NAMALWA (cell line): ENCODE measurements at places on chromosomes 6 and 20.

GRCh38 chr6:65943548-65943947 lies 236.5 kb upstream of the EYS start:
- DNase-seq = no peak

GRCh38 chr6:87237804-87238203 lies 82.4 kb downstream of the ZNF292 start:
- peak; percentile 55 for DNase-seq

GRCh38 chr6:118877806-118878205 lies 16.1 kb upstream of the ASF1A start:
- no peak for DNase-seq

DNA sequence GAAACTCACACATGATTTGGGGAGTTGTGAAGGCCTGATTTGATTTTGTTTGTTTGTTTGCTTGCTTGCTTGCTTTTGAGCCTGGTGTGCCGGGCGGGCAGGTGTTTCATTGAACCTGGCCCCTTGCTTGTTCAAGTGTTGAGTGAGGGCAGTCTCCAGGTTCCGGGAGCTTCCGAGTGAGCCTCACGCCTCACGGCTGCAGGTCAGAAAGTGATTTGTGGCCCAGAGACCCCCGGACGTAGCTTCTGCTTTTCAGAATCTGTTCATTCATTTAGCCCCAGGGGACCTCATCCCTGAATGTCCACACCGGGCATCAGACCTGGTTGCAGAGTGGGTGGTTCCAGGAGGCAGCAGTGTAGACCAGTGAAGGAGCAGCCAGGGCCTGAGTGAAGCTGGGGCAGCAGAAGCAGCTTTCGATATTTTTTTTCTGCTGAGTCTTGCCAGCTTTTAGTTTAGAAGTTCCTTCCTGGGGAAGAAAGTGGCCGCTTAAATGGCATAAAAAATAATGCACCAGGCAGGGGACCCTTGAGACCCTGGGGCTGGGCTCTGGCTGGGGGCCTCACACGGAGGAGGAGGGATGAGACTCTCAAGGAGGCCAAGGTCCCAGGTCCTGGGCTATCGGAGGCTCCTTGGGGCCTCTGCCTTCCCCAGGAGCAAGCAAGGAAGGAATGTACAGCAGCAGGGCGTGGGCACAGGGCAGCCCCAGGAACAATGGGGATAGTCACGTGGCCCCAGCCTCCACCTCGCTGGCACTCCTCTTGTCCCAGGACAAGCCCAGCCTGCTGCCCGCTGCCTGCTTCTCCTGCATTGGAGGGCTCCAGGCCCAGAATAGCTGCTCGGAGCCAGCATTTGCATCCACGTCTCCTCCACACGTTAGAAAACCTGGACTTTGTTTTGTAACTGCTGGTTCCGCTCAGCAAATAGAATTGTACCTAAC lies 89.2 kb upstream of the BHLHE23 start:
- DNase-seq = no peak

- no peak for DNase-seq
Measured at GRCh38 chr6:152821525-152821924, 70.9 kb downstream of the VIP start.

DNA sequence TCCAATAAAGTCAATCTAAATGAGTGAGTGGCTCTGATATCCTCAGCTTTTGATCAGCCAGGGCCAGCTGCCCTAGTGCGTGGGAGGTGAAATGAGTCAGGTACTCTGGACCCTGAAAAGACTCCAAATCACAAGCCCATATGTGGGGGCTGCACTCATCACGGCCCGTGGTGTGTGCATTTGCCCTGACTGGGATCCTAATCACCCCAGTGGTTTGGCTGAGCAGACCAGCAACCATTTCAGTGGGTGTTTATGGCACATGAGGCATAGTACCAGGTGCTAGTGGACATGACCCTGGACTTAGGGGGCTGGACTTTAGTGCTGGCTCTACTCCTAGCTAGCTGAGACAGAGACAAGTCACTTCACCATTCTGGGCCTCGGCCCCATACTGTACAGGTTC lies 39.4 kb downstream of the SCML4 start:
- DNase-seq = no peak

DNA sequence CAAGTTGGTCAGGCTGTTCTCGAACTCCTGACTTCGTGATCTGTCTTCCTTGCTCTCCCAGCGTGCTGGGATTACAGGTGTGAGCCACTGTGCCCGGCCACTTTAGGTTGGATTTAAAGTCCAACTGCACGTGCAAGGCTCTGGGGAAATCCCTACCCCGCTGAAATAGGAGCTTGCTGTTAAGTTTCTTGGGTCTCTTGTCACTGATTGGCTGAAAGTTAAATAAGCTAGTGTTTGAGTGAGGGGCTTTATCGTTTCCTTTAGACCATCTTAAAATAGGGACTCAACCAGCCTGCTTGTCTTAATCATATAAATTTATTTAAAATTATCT lies 11.1 kb upstream of the SERINC1 start:
- DNase-seq = no peak

DNA sequence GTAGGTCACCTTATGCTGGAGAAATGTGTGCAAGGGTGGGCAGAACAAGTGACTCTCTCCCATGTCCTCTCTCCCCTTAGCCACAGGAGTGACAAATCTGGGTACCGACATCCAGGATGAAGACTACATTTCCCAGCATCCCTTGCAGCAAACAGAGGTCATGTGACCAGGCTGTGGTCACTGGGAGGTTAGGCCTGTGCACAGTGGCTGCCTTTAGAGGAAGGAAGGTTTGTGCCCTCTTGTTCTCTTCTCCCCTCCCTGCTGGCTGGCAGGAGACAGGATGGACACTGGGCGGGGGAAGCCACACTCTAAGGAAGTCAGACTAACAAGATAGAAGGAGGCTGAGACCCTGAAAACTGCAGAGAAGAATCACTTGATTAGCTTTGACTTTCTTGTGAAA lies 360.2 kb downstream of the PREX1 start:
- DNase-seq = peak; percentile 48

GRCh38 chr6:129314575-129314974 lies 395.4 kb downstream of the ARHGAP18 start:
- no peak for DNase-seq

GRCh38 chr6:136226027-136226673 lies 24.0 kb downstream of the MTFR2 start:
- DNase-seq = peak; percentile 73

DNA sequence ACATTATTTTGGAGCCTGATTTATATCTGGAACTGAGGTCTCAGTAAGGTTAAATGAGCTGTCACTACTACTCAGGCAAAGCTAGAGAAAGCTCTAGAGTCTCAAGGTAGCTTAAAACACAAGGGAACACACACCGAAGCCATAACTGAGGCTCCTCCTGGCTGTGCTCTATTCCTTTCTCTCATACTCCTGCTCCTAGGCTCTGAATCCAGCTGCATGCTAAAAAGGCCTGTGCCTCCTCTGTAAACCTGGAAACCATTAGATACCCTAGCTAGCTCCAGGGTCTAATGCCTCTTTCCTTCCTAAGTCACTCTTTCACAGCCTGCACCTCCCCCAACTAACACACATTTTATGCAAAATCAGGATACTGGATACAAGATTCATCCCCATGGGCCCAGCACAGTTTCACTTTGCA lies 17.1 kb downstream of the RIPOR2 start:
- no peak for DNase-seq

DNA sequence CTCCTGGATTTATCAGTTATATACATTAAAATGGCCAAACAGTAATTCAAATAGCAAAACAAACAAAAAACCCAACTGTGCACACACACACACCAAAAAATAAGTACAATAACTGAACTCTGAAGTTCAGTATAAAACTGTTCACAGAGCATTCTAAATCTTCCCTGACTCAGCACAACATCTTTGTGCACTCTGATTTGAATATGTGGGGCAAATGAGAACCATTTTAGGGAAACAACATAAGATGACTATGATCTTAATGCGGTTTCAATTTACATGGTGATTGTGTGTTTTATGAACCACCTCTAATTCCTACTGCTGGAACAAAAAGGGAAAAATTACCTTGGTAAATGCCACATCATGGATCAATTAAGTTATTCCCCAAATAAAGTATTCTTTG lies 41.7 kb downstream of the PLAGL1 start:
- DNase-seq = no peak

DNA sequence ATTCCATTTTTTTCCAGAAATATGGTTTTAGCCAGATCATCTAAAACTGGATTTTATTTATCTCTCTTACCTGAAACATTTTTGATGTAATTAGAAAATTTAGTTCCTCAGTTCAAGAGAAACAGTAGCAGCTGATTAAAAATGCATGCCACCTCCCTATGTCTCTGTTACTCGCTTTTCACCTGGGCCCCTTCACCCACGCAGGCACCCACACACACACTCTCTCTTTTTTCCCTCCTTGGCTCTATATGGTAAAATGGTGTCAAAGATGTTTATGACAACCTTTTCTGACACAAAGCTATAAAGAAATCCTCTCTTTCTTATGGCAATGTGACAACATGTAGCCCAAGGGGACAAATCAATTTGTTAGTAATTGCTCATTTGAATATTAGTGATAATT lies 5.8 kb upstream of the SGK1 start:
- DNase-seq = no peak

DNA sequence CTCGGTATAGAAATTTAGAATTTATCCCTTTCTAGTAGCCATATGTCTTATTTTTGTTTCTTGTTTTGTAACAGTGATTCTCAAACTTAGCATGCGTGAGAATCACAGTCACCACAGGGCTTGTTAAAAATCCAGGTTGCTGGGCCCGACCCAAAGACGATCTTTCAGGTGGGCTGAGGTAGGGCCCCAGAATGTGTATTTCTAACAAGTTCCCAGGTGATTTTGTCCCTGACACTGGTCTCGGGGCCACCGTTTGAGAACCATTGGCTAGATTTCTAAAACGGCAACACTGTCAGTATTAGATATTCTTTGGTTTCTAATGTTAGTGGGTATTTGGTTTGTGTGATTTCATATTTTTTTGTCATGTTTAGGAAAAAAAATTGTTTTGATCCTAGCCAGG lies 9.9 kb downstream of the PFDN4 start:
- DNase-seq = no peak

DNA sequence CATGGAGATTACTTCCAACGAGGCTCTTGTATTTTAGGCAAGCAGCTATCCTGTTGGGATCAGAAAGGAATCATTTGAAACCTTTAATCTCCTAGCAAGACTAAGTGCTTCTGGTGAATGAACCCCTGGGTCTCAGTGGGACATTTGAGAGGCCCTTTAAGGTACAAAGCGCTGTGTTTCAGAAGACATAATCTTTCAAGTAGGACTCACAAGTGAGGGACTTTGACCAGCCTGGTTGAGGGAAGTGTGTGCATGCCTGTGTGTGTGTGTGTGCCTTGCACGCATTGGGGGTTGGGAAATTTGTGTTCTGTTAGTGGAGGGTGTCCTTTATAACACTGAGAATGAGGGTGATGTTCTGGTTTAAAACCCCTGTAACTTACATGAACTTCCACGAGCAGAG lies 64.4 kb upstream of the KCNG1 start:
- no peak for DNase-seq

GRCh38 chr20:51034476-51034875 lies 11.6 kb upstream of the KCNG1 start:
- no peak for DNase-seq

GRCh38 chr20:23156170-23156841 lies 70.2 kb upstream of the CD93 start:
- no peak for DNase-seq

GRCh38 chr6:163331245-163331644 lies 83.3 kb upstream of the QKI start:
- no peak for DNase-seq

GRCh38 chr6:163648868-163649267 lies 234.3 kb downstream of the QKI start:
- no peak for DNase-seq

DNA sequence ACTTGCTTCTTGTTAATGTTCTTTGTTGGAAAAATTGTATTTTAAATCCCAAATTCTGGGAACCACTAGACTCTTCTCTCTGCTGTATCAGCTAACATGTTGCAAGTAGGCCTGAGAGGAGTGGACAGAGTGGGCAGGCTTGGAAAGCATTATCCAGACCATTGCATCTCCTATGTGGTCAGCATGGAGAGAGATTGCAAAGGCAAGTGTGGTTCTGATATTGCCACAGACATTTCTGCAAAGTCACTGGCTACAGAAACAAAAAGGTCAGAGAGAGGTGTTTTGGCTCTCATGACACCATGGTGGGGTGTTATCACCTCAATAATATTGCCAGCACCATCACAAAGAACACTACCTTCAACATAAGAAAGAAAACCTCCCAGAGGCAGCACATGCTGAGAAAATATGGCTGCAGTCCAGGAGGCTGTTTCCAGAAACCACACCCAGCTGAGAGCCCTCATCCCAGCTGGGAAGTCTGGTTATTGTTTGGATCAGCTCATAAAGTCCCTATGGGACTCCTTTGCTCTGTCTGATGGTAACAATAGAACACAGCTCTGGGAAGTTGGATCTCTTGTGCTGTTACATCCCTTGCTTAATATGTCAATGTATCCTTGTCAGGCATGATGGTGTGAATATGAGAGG lies 78.2 kb upstream of the TBX18 start:
- no peak for DNase-seq

DNA sequence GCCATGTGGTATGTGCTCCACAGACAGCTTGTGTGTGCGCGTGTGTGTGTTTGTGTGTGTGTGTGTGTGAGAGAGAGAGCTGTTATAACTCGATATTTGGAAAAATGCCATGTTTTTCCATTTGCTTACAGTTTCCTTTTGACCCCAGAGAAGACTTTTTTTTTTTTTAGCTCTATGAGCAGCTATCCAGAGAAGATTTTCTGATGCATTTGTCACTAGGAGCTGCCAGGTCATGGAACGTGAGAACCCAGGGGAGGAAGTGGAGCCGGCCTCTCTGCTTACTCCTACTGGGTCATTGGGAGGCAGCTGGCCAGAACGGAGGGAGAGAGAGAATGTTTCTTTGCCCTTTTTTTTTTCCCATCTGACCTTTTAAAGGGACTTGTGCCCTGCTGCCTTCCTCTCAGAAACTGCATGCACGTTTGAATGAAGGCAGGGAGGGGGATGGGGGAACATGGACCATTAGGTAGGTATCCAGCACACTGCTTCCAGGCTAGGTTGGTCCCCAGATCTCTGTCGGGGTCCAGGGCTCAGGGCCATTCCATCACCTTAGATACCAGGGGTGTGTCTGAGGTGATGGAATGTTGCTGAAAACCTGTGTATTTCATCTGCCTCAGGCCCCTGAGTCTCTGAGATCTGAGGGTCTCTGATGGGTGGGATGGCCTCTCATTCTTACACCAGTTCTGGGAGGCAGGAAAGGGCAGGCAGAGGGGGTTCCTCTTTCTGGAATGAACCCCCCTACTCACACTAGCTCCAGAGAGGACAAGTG lies 11.2 kb upstream of the MRPS18A start:
- no peak for DNase-seq

DNA sequence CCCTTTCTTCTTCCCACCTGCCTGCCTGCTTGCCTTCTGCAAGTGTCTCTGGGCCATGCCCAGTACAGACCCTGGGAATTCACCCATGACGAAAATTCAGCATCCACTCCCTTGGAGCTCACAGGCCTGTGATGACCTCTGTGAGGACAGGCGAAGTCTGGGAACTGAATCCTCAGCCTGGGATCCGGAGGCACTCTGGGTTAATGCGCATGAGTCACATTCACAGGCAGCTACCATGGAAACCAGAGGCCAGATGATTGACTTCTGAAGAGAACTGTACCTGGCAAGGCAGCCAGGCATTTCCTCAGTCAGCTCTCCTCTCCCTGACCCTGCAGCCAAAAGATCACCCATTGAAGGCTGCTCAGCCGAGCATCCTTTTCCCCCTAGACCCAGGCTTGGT lies 41.0 kb downstream of the SLC9A8 start:
- DNase-seq = no peak
